ENCODE measurements at places on chromosomes 11 and 22.
A peak's percentile ranks its signal among the peaks of the same experiment; 100 is the strongest.

GRCh38 chr11:11046781-11047180 is 188.9 kb upstream of the ZBED5 start:
- no peak for DNase-seq

GRCh38 chr11:130897262-130898182 is 18.8 kb downstream of the SNX19 start:
- DNase-seq, result peak; percentile 82

DNA sequence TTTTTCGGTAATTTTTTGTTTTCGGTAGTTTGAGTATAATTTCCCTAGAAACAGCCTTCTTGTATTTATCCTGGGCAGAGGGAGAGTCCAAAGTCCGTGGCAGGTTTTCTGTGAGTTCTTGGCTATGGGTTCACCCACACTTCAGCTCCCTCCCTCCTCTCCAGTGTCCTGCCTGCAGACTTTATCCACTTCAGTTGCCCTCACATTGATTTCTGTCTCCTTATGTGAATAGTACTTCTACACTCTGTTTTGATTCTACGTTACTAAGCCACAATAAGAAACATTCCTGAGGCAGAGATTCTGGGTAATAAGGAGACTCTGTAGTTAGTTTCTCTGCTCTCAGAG is 868.6 kb downstream of the METTL15 start:
- DNase-seq, result no peak

- DNase-seq, result no peak
Observed at GRCh38 chr11:69949327-69949726, 128.8 kb upstream of the ANO1 start.

- DNase-seq, result no peak
Observed at GRCh38 chr11:77311701-77312100, 10.2 kb upstream of the GDPD4 start.

- DNase-seq, result no peak
Observed at GRCh38 chr11:58805065-58805464, 39.4 kb downstream of the GLYATL2 start.

GRCh38 chr22:33519071-33519973 is 401.0 kb downstream of the LARGE1 start:
- peak; percentile 68 for DNase-seq

- DNase-seq, result no peak
Observed at GRCh38 chr11:134843020-134843419, 431.0 kb upstream of the B3GAT1 start.

DNA sequence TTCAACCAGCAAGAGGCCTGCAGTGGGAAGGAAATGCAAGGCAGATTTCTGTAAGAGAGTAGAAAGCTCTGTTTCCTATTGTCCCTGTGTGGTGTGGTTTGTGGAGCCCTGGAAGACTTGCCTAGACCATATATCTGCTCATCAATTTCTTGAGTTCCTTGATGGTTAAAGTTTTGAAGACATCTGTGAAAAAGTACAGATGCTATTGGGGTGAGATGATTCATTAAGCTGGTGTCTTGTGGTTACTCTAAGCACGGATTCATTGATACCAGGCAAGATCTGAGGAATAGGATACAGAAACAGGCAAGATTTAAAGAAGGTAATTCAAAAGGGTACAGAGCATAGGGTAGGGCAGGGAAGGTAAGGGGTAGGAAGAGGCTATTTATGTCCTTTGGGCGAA is 275.8 kb upstream of the SESN3 start:
- no peak for DNase-seq

GRCh38 chr22:19942157-19943081 is 801 bp upstream of the TXNRD2 start:
- peak; percentile 57 for DNase-seq

GRCh38 chr11:1149545-1149944 is 8.2 kb upstream of the MUC5AC start:
- no peak for DNase-seq

GRCh38 chr11:133797554-133797953 is 47.8 kb downstream of the SPATA19 start:
- DNase-seq, result no peak

GRCh38 chr11:118921121-118921928 is 4.4 kb downstream of the BCL9L start:
- peak; percentile 92 for DNase-seq

- no peak for DNase-seq
Observed at GRCh38 chr11:119341222-119342022, 739 bp upstream of the C1QTNF5 start.

DNA sequence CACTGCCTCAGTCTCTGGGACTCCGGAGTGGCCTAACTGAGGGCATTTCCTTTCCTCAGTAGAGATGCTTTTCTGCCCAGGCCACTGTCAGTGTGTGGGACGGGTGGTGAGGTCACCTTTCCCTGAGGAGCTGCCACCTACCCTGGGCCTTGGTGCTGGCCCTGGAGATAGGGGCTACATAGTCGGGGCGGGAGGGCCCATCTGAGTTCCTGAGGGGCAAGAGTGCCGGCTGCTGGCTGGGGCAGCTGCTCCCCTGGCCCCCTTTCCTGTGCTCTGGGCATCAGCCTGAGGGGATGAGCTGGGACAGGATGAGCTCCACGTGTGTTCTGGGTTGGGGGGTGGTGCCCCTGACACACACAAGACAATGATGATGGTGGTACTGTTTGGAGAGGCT is 5.4 kb downstream of the KCNC1 start:
- DNase-seq, result no peak

- no peak for DNase-seq
Observed at GRCh38 chr11:103807806-103808205, 228.6 kb upstream of the DDI1 start.

GRCh38 chr11:34180040-34180813 is 74.8 kb downstream of the NAT10 start:
- DNase-seq, result no peak
